Activated T-helper 1 cell treated with anti-CD3 and anti-CD28 coated beads, Interleukin-2, amount 50 U/mL, for 16 hours (primary cell): ENCODE measurements at places on chromosomes 5 and 9.

- DNase-seq = no peak
These were observed 54.2 kb upstream of the SSBP2 start for GRCh38 chr5:81805086-81805485.

- DNase-seq = peak; percentile 2
These were observed 77.9 kb downstream of the HMCN2 start for GRCh38 chr9:130343445-130343918.

DNA sequence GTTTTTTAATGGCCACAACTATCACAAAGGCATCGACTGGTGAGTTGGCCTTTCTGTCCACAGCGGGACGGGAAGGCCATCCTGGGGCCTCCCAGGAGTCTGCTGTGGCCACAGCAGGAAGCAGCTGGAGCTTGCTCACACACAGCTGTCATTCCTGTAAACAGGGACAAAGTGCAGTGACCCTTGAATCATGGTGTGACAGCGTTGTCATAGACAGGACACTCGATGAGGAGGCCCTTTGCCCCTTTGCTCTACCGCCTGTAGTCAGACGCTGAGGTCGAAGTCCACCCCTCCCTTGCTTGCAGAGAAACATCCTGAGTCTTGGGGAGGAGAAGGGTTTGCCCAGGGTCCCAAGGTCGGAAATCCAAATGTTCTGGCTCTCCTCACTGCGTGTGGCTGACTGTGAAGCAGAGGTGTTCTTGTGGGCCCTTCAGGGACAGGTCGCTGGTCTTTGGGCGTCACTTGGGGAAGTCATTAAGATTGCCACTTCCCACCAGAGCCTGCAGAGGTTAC is 35.1 kb downstream of the NDST1 start:
- DNase-seq = no peak

DNA sequence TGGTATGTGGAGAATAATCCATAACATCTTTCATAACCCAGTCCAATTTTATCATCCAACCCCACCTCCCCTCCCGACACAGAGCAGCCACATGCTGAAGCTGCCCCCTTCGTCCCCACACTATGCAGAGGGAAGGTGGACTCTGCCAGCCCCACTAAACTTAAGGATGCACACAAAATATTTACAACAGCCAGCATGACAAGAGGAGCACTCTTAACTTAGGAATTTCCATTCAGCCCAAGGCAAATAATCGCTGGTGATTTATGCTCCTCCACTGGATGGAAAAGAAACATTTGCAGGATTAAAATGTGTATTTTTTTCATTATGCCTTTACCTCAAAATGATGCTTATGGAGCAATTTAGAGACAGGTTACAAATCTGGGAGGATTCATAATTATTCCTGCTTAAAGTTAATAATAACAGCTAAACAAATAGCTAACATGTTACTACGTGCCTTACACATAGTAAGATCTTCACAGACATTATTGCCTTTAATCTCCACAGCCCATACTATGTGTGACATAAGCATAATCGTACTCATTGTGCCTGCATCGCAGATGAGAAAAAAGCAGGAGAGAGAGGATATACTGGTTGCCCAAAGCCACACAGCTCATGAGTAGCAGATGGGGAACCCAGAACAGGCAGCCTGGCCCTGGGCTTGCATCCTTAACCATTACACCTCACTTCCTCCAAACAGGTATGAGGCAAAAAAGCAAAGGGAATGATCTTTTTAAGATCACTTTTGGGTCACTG is 92.6 kb downstream of the GLIS3 start:
- DNase-seq = no peak

GRCh38 chr5:109849478-109850088 is 159.9 kb downstream of the MAN2A1 start:
- no peak for DNase-seq

DNA sequence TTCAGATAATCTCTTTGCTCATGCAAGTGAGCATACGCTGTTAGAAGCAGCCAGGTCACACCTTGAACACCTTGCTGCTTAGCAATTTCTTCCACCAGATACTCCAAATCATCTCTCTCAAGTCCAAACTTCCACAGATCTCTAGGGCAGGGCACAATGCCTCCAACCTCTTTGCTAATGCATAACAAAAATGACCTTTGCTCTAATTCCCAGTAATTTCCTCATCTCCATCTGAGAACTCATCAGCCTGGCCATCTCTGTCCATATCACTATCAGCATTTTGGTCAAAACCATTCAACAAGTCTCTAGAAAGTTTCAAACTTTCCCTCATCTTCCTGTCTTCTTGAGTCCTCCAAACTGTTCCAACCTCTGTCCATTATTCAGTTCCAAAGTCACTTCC is 139.3 kb upstream of the NR4A3 start:
- no peak for DNase-seq

DNA sequence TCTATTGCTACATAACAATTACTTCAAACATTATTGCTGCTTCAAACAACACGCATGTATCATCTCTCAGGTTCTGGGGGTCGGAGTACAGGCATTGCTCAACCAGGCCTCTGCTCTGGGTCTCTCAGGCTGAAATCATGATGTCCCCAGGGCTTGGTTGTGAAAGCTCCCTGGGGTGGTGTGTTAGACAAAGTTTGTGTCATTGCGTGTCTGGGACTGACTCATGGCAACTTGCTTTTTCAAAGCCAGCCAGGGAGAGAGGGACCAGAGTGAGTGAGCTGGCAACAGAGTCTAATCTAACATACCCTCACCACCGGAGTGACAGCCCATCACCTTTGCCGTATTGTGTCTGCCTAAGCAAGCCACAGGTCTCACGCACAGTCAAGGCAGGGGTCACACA is 259.2 kb upstream of the NFIL3 start:
- DNase-seq = no peak

- DNase-seq = no peak
These were observed 181.6 kb upstream of the NUDT12 start for GRCh38 chr5:103744159-103744558.

DNA sequence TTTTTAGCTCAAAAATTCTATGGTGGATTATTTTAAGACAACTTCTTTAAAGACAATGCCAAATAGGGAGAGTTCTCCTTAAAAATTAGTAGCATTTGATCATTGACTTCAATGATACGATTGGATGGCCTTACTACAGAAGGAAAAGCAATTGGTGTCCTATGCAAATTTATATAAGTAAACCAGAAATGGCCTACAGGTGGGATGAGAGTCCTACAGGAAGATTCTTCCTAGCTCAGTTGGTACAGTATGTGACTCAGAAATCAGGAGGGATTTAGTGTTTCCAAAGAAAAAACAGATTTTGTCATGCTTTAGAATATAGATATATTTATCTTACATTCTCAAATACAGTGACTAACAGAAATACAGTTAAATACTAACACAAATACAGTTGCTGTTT is 6.5 kb downstream of the ANKRA2 start:
- no peak for DNase-seq

- no peak for DNase-seq
These were observed at the start of gene APBA1 for GRCh38 chr9:69671879-69672595. APBA1 (minus strand) TSS chr9:69672371.

DNA sequence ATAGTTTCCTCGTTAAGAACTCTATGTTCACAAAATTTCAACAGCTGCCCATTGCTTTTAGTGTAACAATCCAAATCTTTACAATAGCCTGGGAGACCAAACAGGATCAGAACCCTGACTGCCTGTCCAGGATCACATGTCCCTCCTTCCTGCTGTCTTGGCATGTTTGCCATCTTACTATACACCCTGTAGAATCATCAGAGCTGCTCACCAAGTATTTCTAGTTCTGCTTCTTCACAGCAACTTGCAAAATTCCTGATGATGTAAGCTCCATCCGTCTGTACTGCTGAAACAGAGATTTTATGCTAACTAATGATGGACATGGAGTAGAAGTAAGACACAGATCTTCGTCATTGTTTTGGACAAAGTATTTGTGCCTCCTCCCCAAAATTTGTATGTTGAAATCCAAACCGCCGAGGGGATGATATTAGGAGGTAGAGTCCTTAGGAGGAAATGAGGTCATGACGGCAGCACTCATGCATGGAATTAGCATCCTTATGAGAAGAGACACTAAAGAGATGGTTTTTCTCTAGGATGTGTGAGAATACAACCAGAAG is 464.9 kb upstream of the BRINP1 start:
- DNase-seq = no peak

GRCh38 chr9:90526386-90526785 is 116.2 kb downstream of the DIRAS2 start:
- DNase-seq = no peak

DNA sequence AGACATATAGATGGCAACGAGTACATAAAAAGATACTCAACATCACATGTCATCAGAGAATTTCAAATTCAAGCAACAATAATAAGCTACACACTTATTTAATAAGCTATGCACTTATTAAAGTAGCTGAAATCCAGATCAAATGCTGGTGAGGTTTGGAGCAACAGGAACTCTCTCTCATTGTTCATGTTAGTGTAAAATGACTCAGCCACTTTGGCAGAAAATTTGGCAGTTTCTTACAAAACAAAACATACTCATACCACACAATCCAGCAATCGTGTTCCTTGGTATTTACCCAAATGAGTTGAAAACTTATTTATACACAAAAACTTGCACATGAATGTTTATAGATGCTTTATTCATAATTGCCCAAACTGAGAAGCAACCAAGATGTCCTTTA is 131.5 kb upstream of the NFIL3 start:
- no peak for DNase-seq

- no peak for DNase-seq
These were observed 106.5 kb upstream of the RAD23B start for GRCh38 chr9:107176436-107177151.

GRCh38 chr5:8660133-8660893 is 791.4 kb downstream of the MTRR start:
- DNase-seq = no peak

DNA sequence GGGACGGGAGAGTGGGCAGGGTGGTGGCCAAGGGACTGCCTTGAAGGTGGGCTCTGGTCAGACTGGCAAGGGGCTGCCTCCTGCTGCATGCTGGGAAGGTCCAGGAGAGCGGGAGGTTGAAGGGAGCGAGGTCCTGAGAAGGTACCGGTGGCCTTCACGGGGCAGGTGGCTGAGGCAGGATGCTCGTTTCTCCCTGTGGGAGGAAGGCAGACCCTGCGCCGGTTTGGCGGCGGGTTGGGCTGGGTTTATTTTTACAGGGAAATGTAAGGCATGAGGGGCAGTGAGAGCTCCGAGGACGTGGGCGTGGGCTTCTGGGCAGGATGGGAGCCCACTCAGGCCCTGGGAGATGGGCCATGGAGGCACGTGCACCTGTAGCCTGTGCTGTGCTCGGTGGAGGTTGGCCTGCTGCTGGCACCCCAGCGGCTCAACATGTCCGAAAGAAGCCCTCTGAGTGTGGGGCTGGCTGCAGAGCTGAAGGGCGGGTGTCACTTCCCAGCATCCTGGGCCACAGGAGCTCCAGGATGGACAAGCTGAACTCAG is 27.3 kb downstream of the IER5L start:
- no peak for DNase-seq

DNA sequence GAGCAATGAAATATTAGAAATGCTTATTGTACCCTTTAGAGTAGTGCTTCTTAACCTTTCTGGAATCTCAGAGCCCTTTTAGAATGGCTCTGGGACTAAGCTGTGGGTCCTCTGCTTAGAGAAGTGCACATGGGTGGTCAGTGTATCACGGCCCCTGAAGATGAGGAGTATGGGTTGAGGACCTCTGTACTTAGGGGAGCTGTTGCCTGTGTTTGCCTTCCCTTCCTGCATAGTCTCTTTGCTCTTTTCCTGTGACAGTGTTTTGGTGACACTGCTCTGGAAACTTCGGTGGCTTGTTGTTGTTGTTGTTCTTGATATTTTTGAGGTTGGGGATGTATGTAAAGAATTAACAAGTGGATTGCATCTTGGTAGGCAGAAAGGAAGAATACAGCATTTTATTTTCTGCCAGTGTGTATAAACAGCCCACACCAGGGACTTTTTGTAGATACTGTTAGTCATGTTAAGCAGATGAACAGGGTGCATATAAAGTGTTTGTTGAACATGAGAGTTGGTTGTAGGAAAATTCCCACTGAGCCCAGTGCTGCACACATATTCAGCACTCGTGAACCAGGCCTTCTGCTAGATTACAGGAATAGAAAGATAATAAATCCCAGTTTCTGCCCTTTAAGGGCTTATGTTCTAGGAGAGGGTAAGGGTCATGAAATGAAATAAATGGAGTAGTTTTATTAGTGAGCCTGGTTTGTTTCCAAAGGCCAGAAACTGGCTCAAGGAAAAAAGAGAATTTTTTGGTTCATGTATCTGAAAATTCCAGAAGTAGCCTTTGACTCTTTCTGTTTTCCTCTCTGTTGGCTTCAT is 199.7 kb downstream of the ARHGAP26 start:
- DNase-seq = no peak

GRCh38 chr5:135713161-135713915 is 121.1 kb upstream of the SLC25A48 start:
- DNase-seq = no peak

- no peak for DNase-seq
These were observed 4.0 kb upstream of the ZSWIM6 start for GRCh38 chr5:61327760-61328753.

GRCh38 chr9:96140296-96141127 is 161.5 kb downstream of the HSD17B3 start:
- DNase-seq = no peak

DNA sequence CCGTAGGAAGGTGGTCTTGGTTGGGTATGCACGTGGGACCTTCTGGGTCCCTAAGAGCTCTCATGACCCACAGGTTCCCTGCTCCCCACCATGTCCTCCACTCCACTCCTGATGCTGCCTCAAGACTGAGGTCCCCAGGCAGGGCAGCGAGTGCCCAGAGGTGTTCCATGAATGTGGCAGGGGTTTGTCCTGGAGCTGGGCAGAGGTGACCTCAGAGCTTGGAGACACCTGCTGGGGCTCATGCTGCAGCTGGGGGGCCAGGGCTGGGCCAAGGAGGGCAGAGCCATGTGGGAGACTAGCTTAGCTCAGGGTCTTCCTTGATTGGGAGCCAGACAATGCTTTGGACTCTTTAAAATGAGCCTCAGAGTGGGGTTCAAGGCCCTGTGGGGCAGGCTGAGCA is 74.0 kb upstream of the PITX1 start:
- DNase-seq = no peak

- DNase-seq = peak; percentile 65
These were observed at the start of gene ST6GALNAC6 for GRCh38 chr9:127899128-127899943. ST6GALNAC6 (minus strand) TSS chr9:127899603; CDS start chr9:127897981, 1,622 bp downstream.

DNA sequence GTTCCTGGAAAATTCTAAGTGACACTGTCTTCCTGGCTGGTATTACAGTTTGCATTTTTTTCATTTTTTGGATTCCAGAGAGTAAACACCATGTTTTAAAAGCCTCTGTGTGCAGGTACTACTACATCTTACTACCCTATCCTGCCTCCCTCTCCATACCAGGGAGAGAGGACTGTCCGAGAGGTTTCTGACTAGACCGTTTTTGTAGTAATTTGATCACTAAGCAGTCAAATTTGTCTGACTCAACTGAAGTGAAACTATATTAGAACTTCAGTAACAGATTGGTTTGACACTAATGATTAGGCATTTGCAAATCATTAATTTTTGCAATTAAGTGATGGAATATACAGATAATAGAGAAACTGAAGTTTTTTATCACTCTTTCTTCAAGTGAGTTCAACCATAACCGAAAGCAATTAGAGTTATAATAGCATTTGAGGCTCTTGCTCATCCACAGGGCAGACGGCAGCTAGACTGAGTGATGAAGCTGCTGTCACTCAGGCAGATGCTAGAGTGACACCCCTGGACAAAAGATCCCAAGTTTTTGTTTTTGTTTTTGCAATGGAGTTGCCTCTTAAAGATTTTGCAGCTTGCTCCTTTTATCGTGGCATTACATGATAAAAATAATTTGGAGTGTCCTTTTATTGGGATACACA is 44.3 kb downstream of the SMARCA2 start:
- DNase-seq = no peak

- peak; percentile 24 for DNase-seq
These were observed 723 bp downstream of the SNX18 start for GRCh38 chr5:54518146-54518817.
